ENCODE measurements at places on chromosomes 5 and 9.
A peak's percentile ranks its signal among the peaks of the same experiment; 100 is the strongest.

DNA sequence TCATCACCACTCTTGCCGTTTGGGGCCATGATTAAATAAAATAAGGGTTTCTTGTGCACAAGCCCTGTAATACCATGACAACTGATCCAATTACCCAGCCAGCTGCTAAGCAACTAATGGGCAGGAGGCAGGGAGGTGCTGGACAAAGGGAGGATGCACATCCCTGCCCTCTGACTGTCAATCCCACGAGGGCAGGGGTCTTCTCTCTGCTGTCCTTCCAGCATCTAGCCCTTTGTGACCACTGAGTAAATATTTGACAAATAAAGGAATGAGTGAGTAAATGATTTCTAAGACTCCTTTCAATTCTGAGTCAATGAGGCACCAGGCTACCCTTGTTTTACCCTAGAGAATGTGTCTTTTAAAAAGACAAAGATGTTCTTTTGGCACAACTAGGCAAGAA lies 247.1 kb downstream of the SYK start:
- DNase-seq = no peak

GRCh38 chr5:27038476-27038875 lies at the start of gene CDH9:
CDH9 (minus strand) TSS chr5:27038586; CDS start chr5:26988333, 50,253 bp downstream.
- no peak for DNase-seq

DNA sequence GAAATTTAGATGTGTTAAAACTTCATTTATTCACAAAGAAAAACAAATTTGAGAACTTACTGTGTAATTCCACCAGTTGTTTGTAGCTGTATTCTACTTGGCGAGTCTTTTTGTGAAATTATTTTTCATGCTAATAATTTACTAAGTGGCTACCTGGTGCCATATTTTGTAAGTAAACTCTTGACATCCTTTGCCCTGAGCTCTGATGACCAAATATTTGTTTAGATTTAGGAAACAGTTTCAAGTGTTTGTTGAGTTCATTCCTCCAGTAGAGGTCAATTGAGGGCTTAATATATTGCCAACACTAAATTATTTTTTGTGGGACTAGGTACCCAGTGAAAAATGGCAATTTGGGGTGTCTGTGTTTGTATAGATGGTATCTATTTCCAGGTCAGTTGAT lies 3.7 kb downstream of the CNTLN start:
- no peak for DNase-seq

GRCh38 chr9:14428781-14429230 lies 114.9 kb upstream of the NFIB start:
- DNase-seq = peak; percentile 66

GRCh38 chr5:95664204-95664786 lies 17.7 kb downstream of the RFESD start:
- DNase-seq = peak; percentile 35
